ENCODE measurements at places on chromosomes 5 and 9.

DNA sequence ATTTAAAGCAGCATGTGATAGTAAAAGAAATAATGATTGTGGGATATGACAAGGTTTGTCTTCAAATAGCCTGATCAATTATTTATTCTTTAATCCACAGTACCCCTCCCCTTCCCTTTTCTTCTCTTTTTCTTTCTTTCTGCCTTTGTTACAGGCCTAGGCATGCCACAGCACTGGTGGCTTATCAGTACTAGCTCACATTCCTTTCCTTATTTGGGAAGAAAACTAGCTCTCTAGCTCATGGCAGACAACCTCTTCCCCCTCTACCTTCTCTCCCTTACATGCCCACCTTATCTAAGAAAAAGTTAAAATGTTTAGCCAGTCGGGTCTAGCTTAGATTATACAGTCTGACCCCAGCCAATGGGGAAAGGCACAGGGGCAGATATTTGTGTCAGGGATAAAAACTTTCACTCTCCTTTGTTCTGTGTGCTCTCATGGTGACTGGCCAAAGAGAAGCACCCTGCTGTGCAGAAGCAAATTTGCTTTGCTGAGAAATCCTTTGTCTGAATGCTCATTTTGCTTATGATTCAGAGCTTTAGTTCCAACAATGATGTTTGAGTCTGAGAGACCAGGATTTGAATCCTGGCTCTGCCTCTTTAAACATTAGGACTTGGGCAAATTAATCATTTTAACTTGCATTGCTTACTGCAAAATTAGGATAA is 75.8 kb upstream of the CDH12 start:
- no peak for DNase-seq

GRCh38 chr5:138653502-138653901 is 78.3 kb upstream of the HSPA9 start:
- DNase-seq: peak; percentile 69

- DNase-seq: no peak
These were observed 267.2 kb upstream of the ACO1 start for GRCh38 chr9:32117291-32117690.

DNA sequence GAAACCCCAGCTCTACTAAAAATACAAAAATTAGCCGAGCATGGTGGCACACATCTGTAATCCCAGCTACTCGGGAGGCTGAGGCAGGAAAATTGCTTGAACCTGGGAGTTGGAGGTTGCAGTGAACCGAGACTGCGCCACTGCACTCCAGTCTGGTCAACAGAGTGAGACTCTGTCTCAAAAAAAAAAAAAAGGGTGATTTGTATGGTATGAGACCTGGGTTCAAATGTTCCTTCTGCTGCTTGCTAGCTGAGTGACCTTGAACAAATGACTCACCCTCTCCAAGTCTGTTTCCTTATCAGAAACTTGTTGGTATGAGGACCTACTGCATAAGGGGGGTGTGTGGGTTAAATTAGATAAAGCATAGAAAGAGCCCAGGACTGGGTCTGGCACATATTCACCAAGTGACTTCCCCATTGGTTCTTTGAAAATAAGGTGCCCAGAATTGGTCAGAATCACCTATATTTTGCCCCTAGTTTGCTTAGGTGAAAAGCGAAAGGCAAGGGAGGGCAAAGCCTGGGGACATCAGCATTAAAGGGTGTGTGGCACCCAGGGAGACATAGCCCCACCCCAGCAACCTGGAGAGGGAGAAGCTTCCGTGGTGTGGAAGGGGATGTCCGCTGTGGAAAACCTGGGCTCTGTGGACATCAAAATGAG is 9.9 kb downstream of the SLC25A25 start:
- no peak for DNase-seq

DNA sequence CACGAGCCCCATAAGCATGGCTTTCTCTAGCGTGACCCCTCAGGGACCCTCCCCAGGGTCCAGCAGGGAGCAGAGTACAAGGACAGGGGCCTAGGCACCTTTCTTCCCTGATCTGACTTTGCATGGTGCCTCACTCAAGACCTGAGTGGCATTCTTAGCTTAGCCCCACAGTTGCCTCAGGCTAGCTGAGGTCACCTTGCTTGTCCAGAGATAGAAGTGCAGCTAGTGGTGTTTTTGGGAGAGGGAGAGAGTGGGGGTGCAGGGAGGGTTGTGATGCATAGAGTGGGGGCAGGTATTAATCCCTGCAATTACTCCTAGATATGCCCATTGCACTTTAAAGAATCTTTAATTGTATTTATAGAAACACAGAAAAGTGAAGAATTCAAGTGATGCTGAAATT is 8.4 kb upstream of the TRIO start:
- peak; percentile 57 for DNase-seq

GRCh38 chr5:39080597-39081204 is 6.5 kb upstream of the RICTOR start:
- peak; percentile 62 for DNase-seq

DNA sequence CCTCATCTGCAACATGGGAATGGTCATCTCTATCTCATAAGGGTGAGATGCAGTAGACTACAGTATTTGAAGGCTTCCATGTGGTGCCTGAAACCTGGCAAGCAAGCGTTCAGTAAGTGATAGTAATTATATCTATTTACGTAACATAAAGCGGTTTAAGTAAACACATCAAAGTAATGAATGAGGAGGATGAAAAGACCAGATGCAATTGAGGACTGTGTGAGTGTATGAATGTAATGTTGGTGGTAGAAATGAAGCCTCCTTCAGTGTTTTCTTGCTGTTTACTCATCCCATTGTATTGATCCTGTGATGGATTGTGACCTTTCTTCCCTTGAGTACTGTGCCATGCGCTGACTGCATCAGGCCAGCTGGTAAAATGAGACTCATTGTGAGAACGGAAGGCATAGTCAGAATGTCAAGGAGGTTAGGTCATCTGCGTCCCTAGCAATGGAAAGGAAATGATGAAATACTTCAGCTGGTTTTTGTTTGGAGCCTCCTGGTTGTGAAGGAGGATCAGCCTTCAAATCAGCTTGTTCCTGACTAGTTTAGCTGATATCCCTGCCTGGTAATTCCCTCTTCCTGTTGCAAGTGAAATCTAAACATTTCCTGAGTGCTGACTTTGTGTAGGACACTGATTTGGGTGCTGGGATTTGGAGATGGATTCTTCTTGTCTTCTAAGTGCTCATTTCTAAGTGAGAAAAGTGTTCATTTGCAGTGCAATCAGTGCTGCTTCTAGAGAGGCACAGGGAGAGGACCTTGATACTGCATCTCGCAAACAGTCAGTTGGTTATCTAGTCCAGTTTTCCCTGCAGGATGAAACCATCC is 35.6 kb downstream of the TNFSF8 start:
- peak; percentile 94 for DNase-seq

GRCh38 chr9:137127301-137128157 is 11.4 kb upstream of the GRIN1 start:
- no peak for DNase-seq

DNA sequence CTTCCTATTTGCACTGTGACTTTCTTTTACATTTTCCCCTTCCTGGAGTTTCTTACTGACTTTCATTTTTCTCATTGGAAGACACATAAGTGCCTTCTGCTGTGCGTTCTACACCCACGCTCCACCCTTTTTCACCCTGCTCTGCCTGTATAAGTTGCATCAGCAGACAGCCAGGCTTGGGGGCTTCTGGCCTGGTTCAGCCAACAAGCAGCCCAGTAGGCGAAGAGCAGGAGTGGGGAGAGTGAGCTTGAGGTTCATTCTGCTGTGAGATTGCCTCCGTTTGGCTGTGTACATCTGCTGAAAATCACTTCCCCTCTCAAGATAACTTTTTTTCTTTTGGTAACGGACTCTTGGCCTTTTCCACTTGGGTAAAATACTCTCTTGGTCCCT is 38.4 kb downstream of the RASGRF2 start:
- no peak for DNase-seq

DNA sequence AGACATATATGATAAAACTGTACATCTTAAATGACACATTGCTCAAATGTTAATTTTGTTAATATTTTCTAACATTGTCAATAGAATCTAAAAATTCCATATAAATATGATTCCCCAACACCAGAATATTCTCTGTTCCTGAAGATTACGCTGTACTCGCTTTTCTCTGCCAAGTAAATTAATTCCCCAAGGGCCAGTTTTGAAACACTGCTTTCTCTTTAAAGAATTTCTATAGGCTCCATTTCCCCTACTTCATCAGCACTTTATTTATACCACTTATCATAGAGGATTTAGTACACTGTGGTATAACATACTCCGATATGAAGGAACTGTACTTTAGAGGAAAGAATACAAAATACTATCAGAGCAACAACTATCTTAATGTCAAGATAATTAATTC is 101.4 kb upstream of the ACOT12 start:
- no peak for DNase-seq

DNA sequence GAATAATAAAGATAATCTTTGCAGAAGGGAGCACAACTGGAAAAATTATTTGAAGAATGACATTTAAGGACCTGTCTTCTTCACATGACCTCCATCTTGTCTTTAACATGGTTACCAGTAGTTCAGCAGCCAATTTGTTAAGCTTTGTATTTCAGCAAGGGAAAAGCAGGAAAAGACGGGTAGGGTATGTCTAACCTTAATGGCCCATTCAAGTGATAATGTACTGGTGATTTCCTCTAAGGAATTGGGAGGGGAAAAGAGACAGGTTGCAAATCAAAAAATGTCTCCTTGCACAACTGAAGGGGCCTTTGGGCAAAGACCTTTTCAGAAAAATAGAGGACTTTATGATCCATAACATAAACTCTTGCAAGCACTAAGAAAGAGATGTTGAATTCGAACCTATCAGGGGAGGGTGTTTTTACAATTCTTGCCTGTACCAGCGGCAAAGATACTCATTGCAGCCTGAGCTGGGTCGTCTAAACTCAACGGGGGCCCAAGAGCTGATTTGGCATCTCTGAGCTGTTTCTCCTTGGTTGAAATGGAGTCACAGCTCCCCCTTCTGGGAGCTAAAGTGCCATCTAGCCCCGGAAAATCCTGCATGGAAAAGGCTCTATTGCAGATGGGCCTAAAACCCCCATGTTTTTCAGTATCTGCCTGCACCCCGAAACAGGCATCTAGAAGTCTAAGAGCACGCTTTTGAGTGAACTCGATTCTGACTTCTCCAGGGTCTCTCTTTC is 3.8 kb downstream of the BRINP1 start:
- DNase-seq: peak; percentile 76

All from islet precursor cell (in vitro differentiated cells).